ENCODE measurements at places on chromosomes 11 and 22. TPM values are rescaled to one million over a fixed set of nuclear protein-coding genes. Genes with fewer than 3 reads are reported as not detected.
A peak's percentile ranks its signal among the peaks of the same experiment; 100 is the strongest.

- no peak for DNase-seq
- no peaks in the 10 kb centered on the region for H3K4me1 ChIP-seq
- no peak overlapping the region for H3K27ac ChIP-seq
- no peak overlapping the region for H3K4me3 ChIP-seq
- H3K27me3 ChIP-seq: peaks cover 30% of the 10 kb centered on the region
Observed at GRCh38 chr11:61173456-61173855, 12.2 kb upstream of the VPS37C start.

DNA sequence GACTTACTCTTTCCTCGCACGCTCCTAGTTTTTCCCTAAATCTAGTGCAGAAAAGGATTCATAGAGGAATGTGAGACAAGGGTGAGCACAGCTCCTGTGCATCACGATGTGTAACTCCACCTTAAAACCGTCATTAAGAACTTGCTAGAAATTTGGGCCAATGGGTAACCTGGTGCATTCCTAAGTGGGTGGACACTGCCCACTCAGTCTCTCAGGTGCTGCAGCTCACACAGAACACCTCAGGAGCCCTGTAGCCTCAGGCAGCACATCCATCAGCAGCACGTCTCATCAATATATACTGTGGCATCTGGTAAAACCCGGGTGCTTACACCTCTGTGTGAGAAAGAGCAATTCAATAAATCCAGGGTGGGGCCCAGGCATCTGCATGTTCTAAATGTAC lies 12.4 kb downstream of the POU2AF3 start:
- no peaks in the 10 kb centered on the region for H3K36me3 ChIP-seq
- no peak for DNase-seq
- no peaks in the 10 kb centered on the region for H3K4me1 ChIP-seq
- no peak overlapping the region for H3K27ac ChIP-seq

DNA sequence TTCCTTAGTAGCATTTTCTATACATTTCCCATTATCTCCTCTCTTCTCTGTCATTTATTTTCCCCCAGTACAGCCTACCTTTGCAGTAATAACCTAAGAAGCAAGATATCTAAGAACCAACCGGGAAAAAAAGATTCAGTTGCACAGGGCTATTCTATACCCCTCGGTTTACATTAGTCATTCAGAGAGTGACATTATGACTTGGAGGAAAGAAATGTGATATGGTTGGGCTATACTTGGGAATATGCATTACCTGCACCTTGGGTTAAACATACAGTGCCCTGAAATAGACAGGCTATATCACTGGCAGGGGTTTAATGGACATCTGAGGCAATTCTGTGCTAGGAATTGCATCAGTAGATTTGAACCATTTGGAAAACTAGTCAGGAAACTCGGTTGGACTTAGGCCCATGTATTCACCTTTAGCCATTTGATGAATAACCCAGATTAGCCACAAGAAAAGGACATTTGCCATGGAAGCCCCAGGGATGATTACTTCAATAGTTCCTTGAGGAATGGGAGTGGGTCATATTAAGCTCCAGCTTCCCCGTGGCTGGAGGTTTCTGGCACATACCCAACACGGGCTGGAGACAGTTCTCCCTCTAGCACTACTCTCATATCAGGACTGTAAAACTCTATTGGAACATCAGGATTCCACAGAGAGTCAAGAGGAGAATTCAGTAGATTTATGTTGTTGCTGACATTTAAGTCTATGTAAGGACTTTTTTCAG lies 973.2 kb downstream of the NTM start:
- no peak for DNase-seq
- H3K27me3 ChIP-seq: no peaks in the 10 kb centered on the region
- no peaks in the 10 kb centered on the region for H3K4me1 ChIP-seq

- peak; percentile 6 for DNase-seq
- no peaks in the 10 kb centered on the region for H3K36me3 ChIP-seq
- H3K27me3 ChIP-seq: no peaks in the 10 kb centered on the region
- no peak overlapping the region for H3K27ac ChIP-seq
Observed at GRCh38 chr11:121933694-121934093, 182.3 kb downstream of the BLID start.

The IFITM10 gene
- polyA plus RNA-seq: 0.15 TPM

DNA sequence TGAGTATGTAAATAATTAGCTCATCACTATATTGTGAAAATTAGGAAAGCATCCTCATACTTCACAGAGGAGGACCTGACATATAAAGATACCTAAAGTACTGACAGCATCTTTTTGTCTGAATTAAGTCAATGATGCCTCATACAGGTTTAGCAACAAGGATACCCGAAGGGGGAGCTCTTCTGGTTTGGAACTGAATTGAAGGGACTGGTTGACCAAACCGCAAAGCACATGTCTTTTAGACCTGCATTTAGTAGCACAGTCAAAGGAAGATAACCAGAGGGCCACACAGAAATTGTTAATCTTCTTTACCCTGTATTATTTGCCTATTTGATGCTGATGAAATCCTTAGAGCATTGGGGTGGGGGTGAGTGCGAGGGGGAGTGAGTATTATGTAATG lies 12.9 kb upstream of the WT1 start:
- H3K27ac ChIP-seq: no peak overlapping the region
- DNase-seq: peak; percentile 8
- no peaks in the 10 kb centered on the region for H3K36me3 ChIP-seq
- no peaks in the 10 kb centered on the region for H3K27me3 ChIP-seq
- H3K4me3 ChIP-seq: no peak overlapping the region
- H3K4me1 ChIP-seq: no peaks in the 10 kb centered on the region

- peaks cover 2% of the 10 kb centered on the region for H3K4me1 ChIP-seq
- no peak overlapping the region for H3K27ac ChIP-seq
- peaks cover 27% of the 10 kb centered on the region for H3K36me3 ChIP-seq
- DNase-seq: no peak
- no peaks in the 10 kb centered on the region for H3K27me3 ChIP-seq
Observed at GRCh38 chr11:68775951-68776388, 24.6 kb upstream of the TESMIN start.

The CEND1 gene
- 0.25 TPM for polyA plus RNA-seq

GRCh38 chr11:75966537-75967287 lies 151.7 kb downstream of the UVRAG start:
- H3K4me1 ChIP-seq: peaks cover 23% of the 10 kb centered on the region
- no peaks in the 10 kb centered on the region for H3K27me3 ChIP-seq
- H3K27ac ChIP-seq: peak overlapping the region; percentile 70
- H3K36me3 ChIP-seq: no peaks in the 10 kb centered on the region
- H3K4me3 ChIP-seq: no peak overlapping the region

DNA sequence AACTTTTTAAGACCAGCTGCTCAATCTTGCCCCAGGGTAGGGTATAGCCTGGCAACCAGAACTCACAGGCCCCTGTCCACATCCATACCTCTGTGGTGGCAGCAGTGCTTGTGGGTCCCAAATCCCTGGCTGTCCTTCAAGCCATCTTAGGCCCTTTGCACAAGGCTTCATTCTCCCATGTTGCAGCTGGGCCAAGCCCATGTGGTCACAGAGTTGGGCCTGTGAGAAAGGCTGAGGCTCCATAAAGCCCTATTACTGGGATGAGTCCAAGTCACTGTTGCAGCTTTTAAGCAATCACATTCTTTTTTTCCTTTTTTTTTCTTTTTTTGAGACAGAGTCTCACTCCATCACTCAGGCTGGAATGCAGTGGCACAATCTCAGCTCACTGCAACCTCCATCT lies 47.9 kb upstream of the SLC25A1 start:
- no peak overlapping the region for H3K27ac ChIP-seq
- H3K27me3 ChIP-seq: no peaks in the 10 kb centered on the region
- H3K4me3 ChIP-seq: no peak overlapping the region

DNA sequence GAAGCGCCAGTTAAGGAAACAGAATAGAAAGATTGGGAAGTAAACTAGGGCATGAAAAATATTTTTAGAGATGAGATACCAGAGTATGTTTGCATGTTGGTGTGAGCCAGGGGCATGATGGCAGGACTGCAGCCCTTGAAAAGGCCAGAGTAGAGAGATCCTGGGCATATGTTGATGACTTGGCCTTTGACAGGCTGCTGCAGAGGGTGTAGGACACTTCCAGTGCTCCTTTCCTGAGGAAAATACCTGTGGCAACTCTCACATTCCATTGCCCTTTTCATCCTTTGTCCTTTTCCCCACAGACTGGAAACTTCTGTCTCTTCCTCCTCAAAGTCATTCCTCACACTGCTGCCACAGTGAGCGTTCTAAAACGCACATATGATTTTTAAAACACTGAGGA lies 150.7 kb upstream of the CCDC90B start:
- no peak overlapping the region for H3K4me3 ChIP-seq
- no peak overlapping the region for H3K27ac ChIP-seq
- H3K4me1 ChIP-seq: no peaks in the 10 kb centered on the region
- no peaks in the 10 kb centered on the region for H3K27me3 ChIP-seq
- no peak for DNase-seq

DNA sequence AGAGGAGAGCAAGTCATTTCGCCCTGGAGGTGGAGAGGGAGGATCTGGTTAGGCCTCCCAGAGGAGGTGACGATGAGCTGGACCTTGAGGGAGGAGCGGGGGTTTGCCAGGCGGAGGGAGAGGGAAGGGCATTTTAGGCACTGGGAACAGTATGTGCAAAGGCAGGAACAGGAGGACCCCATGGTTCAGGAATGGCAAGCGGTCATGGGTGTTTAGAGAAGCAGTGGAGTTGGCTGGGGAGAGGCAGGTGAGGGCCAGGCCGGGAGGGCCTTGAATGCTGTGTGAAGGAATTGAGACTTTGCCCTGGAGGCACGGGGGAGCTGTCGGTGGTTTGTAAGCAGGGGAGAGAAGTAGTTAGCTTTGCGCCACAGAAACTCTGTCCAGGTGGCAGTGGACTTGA lies 10.3 kb downstream of the PRDM11 start:
- no peak for DNase-seq
- no peak overlapping the region for H3K27ac ChIP-seq
- H3K4me3 ChIP-seq: no peak overlapping the region
- peaks cover 6% of the 10 kb centered on the region for H3K27me3 ChIP-seq
- H3K36me3 ChIP-seq: no peaks in the 10 kb centered on the region
- H3K4me1 ChIP-seq: no peaks in the 10 kb centered on the region

GRCh38 chr11:64216879-64217278 lies 9.1 kb downstream of the TRPT1 start:
- H3K27me3 ChIP-seq: no peaks in the 10 kb centered on the region
- H3K4me3 ChIP-seq: no peak overlapping the region
- DNase-seq: no peak
- H3K4me1 ChIP-seq: peaks cover 4% of the 10 kb centered on the region

GRCh38 chr11:92642177-92642931 lies 327.1 kb upstream of the MTNR1B start:
- H3K36me3 ChIP-seq: no peaks in the 10 kb centered on the region
- no peaks in the 10 kb centered on the region for H3K4me1 ChIP-seq
- H3K27me3 ChIP-seq: no peaks in the 10 kb centered on the region

GRCh38 chr11:114125531-114125930 lies 66.0 kb downstream of the ZBTB16 start:
- H3K4me3 ChIP-seq: no peak overlapping the region
- no peaks in the 10 kb centered on the region for H3K27me3 ChIP-seq
- no peak for DNase-seq
- H3K4me1 ChIP-seq: no peaks in the 10 kb centered on the region
- H3K27ac ChIP-seq: no peak overlapping the region

DNA sequence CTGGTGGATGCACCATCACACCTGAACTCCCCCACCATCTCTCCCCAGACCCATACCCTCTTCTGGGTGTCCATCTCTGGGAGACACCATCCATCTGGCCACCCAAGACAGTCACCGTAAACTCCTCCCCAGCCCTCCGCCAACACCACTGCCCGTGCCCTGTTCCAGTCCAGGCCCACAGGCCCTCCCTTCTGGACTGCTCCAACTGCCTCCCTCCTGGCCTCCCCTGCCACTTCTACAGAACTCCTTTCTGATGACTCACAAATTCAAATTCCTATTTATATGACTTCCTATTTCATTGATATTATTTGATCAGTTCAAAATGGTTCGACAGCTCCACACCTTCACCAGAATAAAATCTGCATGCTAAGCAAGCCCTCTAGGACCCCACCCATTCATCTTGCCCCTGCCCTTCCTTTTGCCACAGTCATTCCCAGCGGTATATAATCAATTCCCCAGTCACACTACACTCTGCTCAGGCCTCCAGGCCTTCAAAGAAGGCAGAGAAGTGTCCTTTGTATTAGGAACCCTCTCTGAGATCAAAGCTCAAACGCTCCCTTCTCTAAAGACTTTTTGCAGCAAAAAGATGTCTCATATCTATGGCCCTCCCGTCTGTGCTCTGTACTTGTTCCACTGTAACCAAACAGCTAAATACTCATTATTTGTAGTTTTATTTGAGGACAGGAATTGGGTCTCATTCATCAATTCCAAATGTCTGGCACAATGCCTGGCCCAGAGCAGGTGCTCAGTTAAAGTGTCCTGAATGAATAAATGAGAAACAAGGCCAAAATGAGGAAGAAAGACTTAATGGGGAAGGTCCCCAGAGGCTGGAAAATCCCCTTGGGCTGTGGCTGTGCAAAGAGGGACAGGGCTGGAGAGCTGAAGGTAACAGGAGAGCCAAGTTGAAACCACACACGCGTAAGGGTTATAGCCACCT lies 29.0 kb downstream of the MYH9 start:
- H3K27ac ChIP-seq: peak overlapping the region; percentile 57
- no peak overlapping the region for H3K4me3 ChIP-seq
- DNase-seq: peak; percentile 59
- peaks cover 4% of the 10 kb centered on the region for H3K36me3 ChIP-seq
- no peaks in the 10 kb centered on the region for H3K27me3 ChIP-seq

- no peak for DNase-seq
- H3K4me3 ChIP-seq: peak overlapping the region; percentile 83
- no peaks in the 10 kb centered on the region for H3K27me3 ChIP-seq
Observed at GRCh38 chr11:86066657-86067008, 2.3 kb downstream of the PICALM start.

GRCh38 chr11:67303132-67303834 lies at the start of gene SSH3:
Gene SSH3 (plus strand): TSS chr11:67303530. CDS start chr11:67303626, 96 bp downstream.
- no peak within 1 kb of the TSS for H3K27ac ChIP-seq
- H3K27me3 ChIP-seq: no peaks in the 10 kb centered on the region

DNA sequence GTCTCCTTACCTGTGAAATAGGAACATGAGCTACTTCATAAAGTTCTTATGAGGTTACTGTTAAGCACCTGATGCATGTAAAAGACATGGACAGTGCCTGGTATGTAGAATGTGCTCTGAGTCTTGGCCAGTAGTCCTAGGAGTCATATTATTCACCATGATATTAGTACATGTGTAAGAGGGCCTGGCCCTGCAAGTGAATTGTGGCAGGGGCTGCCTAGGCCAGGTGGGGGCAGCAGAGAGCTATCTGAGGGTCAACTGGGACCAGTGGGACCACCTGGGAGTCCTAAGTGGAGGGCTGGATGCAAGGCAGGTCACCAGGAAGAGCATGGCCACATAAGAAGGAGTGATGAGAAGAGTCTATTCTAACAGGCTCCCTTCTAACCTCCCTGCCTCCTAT lies 529.5 kb downstream of the SOX6 start:
- H3K27ac ChIP-seq: no peak overlapping the region
- H3K36me3 ChIP-seq: no peaks in the 10 kb centered on the region
- no peak for DNase-seq
- no peaks in the 10 kb centered on the region for H3K27me3 ChIP-seq

All from fibroblast of lung (primary cell).